ENCODE measurements at places on chromosomes 7 and 10. TPM values are rescaled to one million over a fixed set of nuclear protein-coding genes. Genes with fewer than 3 reads are reported as not detected.

CTAGE4 gene
- 0.21 TPM for total RNA-seq

DNA sequence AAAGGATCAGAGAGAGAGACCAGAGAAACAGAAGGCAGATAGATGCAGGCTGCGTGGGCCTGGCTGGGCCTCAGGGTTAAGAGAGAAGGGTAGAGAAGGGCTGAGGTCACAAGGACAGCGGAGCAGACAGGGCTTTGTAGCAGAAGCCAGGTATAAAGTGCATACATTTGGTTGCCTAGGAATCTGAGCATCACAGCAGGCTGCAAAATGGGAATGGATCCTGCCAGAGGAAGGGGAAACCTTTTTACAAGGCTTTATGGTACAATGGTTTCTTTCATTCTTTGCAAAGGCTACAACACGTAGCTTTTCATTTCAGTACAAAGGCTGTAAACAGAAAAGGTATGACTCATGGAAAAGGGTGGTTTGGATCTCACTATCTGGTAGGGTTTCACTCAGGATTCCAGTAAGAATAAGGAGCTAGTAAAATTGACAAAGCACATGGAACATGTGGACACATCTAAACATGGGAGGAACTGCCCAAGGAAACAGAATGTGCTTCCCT is 275.1 kb downstream of the DOCK4 start:
- no peak for DNase-seq

GRCh38 chr10:86862786-86863483 is 94.5 kb downstream of the MMRN2 start:
- DNase-seq = no peak

GRCh38 chr7:77940647-77941046 is 142.1 kb downstream of the PHTF2 start:
- no peak for DNase-seq

- DNase-seq = no peak
Observed at GRCh38 chr7:17608114-17608833, 309.8 kb downstream of the AHR start.

GRCh38 chr7:108211382-108212201 is 81.4 kb upstream of the LAMB4 start:
- DNase-seq = no peak

DNA sequence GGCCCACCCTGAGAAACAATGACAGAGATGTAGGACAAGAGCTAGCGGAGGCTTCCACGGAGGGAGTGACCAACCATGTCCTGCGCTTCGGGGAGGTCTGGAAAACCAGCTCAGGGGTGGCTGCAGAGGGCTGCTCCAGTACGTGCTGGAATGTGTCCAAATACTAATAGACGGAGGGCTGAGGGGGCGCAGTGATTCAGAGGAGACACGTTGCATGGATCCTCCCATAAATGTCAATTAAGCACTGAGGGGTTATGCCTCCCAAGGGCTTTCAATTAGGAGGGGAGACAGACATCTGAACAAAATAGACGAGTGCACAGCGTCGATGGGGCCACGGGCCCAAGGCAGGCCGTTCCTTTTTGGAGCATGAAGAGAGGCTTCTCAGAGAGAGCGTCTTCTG is 51.0 kb upstream of the NPS start:
- no peak for DNase-seq

- no peak for DNase-seq
Observed at GRCh38 chr7:31494421-31494820, 19.5 kb upstream of the ITPRID1 start.

DNA sequence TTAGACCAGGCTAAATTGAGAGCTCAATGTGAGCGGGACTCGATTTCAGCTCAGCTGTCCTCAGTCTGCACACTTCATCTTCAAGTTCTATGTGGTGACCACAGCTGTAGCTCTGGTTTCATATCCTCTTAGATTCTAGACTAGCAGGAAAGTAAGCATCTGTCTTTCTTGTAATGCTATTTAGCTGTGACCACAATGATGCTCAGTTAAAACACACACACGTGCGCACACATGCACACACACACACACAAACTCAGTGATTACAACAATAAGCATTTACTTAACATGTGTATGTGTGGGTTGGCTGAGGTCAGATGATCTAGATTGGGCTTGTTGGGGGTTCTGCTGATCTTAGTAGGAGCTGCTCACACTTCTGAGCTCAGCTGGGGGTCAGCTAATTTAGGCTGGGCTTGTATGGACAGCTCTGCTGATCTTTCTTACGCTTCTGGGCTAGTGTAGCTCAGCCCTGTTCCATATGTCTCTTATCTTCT is 82.5 kb downstream of the ZNF365 start:
- no peak for DNase-seq

DNA sequence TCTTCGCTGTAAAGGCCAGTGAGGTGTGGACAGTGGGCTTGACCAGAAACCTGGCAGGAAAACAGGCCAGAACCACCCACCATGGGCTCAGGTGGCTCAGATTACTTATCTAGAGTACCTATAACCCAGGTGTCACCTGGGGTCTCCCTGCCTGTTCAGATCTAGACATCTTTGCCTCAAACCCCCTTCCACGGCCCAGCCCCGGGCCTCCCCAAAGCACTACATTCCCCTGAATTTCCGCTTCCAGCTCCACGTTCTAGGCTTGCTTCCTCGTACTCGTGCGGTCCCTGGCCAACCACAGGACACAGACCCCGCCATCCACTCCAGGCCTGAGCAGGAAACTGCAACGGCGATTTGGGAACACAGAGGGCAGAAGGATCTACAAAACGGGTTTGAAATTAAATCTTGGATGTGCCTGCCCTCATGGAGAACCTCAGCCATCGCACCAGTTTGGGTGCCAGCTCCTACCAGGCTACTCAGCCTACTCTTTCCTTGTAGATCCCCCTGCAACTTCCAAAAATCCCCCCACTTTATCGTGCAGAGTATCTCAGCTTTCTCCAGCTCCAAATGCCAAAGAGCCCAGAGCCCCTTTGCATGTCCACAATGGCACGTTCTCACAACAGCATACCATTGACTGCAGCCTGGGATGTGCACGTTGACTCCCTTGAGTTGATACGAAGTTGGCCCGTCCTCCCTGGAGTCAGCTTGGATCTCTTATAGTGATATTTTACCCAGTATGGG is 62.7 kb upstream of the CACUL1 start:
- DNase-seq = no peak
